ENCODE measurements at places on chromosomes 5 and 9. TPM values are rescaled to one million over a fixed set of nuclear protein-coding genes. Genes with fewer than 3 reads are reported as not detected.

The ANKRD31 gene
- 0.02 TPM for total RNA-seq

DNA sequence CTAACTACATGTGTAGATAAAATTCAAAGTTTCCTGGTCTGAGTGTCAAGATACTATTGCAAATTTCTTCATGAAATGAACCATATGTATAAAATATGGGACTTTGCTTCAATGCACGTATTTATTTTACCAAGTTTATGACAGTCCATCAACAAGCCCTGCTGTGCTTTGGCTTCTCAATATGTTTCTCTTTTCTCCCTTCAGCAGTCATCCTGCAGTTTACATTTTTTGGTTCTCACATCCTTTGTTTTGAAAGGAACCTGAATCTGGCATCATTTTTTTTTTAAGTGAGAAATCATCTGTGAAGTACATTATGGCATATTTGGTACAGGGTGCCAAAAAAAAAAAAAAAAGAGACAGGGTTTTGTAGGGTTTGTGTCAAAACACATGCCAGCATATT lies 65.1 kb downstream of the YIPF5 start:
- no peak for DNase-seq

The FREM1 gene
- total RNA-seq: 0.02 TPM

DNA sequence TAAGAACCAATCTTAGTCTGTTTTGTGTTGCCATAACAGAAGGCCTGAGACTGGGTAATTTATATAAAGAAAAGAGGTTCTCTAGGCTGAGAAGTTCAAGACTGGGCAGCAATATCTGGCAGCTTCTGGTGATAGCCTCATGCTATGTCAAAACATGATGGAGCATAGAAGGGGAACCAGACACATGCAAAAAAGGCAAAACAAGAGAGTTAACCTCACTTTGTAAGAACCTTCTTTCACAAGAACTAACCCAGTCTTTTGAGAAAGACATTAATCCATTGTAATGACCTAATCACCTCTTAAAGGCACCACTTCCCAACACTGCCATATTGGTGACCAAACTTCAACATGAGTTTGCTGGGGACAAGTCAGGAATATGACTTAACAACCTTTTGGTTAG lies 37.3 kb downstream of the FSD1L start:
- DNase-seq: no peak

The SHLD3 gene
- 5.6 TPM for total RNA-seq

The FOXD4 gene
- 0.05 TPM for total RNA-seq

The IL3 gene
- total RNA-seq: not detected

DNA sequence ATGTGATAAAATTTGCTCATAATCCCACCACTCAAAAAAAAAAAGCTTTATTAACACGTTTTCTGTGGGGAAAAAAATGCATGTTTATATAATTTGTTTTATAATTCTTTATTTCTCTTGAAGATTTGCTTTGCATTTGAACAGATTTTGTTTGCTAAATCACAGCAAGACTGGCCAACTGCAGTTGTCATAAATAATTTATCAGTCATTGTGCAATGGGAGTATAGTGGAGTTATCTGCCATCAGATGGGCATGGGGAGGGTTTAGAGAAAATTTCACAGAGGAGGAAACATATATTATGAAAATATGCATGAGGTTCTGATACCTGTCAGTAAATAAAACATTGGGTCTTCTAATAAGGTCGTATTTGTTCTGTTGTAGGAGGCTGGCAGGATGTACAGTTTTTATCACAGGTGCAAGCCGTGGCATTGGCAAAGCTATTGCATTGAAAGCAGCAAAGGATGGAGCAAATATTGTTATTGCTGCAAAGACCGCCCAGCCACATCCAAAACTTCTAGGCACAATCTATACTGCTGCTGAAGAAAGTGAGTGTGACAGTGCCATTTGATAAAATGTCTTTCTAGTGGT lies 23.8 kb downstream of the HSDL2 start:
- DNase-seq: no peak

DNA sequence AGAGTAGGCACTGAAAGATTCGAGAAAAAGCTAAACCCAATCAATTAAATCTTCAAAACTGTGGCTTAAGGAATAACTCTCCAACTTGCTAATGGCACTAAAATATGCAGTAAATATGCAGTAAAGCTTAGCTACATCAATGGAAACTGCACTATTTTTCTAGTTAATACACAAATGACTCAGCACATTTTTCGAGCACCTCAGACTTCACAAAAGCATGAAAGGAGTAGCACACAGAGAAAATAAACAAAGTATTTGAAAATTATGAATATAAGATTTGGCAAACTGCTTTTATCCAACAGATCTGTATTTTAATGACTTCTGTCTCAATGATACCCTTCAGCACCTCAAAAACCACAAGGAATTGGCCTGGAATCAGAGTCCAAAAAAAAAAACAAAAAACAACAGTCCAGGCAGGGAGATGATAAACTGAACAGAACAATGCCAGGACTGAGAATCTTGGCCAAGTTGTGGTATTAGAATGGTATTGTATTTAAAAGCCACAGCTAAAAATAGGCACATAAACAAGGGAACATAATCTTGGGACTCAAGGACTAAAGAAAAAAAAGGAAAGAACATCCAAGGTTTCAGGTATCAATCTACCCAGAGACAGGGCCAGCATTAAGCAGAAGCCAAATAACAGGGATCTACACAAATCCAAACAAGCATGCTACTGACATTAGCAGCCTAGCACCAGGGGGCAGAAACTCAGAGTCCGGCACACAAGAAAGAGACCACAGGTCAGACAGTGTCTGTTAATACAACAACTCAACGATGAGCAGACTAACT lies 21.4 kb downstream of the TMEM245 start:
- DNase-seq: peak; percentile 96

- DNase-seq: peak; percentile 78
Observed at GRCh38 chr9:13278368-13279246, 885 bp downstream of the MPDZ start.

GRCh38 chr9:81782313-81782995 lies 93.1 kb upstream of the TLE1 start:
- DNase-seq: no peak

The TGFBI gene
- 744 TPM for total RNA-seq

GRCh38 chr9:131062969-131063368 lies 33.4 kb upstream of the AIF1L start:
- no peak for DNase-seq

The LRRC19 gene
- not detected for total RNA-seq

GRCh38 chr5:146947181-146947941 lies 68.8 kb upstream of the PPP2R2B start:
- DNase-seq: peak; percentile 20

DNA sequence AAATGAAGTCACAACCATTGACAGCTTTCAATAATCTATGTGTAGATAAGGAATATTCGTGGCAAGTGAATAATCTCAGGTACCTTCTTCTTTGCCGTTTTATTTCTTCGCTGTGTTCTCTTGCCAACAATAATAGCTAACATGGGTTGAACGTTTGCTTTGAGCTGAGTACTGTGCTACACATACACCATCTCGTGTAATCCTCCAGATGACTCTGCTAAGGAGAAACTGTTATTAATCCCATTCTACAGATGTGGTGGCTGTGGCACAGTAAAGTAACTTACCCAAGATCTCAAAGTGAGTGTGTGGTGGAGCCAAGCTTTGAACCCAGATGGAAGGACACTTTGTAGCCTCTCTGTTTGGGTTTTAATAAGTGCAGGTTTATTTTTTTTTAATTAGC lies 179.7 kb downstream of the C9orf152 start:
- DNase-seq: peak; percentile 14

DNA sequence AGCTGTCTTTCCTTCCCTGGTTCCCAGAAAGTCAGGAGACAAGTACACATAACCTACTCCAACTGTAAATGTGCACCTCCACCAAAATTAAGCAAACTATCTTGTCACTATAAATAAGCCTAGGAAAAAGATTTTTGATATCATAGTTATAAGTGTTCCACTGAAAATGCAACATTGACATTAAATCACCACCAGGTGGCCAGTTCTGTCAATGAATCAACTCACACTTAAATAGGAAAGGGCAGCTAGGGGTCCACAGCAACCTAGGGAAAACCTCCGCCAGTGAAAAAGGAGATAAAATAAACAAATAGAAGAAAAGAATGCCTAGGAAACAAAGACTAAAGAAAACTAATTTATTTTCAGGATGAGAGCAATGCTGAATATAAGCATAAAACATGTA lies 243.0 kb upstream of the PTPRD start:
- DNase-seq: no peak

The NR4A3 gene
- total RNA-seq: 0.17 TPM

DNA sequence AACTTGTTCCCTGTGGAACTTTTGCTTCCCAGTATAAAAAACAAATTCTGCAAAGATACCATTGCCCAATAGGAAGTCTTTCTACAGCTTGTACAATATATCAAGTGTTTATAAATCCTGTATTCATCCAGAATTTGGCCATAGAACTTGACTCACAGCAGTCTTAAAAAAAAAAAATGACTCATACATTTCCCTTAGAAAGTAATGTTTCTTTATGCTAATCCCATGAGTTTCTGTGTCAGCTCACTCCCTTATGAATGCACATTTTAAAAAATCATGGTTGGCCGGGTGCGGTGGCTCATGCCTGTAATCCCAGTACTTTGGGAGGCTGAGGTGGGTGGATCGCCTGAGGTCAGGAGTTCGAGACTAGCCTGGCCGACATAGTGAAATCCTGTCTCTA lies 89.3 kb upstream of the DMRT1 start:
- DNase-seq: peak; percentile 95

The SLC36A3 gene
- not detected for total RNA-seq

- DNase-seq: no peak
Observed at GRCh38 chr9:114021578-114021977, 56.5 kb downstream of the AMBP start.

The CKMT2 gene
- total RNA-seq: not detected

DNA sequence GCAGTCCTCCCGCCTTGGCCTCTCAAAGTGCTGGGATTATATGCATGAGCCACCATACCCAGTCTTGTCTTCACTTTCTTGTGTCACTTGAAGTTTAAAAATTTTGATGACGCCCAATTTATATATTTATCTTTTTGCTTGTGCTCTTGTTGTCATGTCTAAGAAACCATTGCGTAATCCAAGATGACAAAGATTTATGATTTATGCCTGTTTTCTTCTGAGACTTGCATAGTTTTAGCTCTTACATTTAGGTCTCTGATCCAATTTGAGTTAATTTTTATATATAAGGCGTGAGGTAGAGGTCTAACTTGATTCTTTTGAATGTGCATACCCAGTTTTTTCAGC lies 18.6 kb downstream of the ANKHD1 start:
- no peak for DNase-seq

DNA sequence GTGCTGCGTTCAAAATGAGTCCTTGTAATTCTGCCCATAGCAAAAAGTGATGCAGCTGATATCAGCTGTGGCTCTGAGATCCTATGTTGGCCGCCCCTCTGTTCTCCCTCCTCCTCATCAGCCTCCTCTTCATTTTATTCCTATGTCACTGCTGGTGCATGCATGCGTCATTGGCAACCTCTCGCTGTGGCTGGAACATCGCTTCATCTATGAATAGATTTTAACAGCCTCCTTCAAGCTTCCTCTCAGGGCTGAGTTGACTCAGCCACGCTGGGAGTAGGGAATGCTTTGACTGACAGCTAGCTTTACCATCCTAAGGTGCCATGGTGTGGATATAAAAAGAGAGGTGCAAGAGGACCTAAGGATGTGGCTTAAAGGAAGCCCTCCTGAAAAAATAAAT lies 303.5 kb downstream of the PLK2 start:
- DNase-seq: peak; percentile 75

DNA sequence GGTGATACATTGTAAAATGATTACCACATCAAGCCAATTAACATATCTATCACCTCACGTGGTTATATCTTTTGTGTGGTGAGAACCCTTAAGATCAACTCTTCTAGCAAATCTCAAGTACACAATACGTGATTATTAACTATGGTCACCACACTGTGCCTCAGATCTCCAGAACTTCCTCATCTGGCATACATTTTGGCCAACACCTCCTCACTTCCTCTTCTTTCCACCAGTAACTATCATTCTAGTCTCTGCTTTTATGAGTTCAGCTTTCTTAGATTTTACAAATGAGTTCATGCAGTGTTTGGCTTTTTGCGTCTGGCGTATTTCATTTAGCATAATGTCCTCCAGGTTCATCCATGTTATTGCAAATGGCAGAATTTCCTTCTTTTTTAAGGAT lies 35.8 kb downstream of the PRKACG start:
- no peak for DNase-seq

GRCh38 chr5:158877706-158878105 lies 222.0 kb downstream of the EBF1 start:
- DNase-seq: no peak

The CRHBP gene
- not detected for total RNA-seq

The ZFP2 gene
- not detected for total RNA-seq

DNA sequence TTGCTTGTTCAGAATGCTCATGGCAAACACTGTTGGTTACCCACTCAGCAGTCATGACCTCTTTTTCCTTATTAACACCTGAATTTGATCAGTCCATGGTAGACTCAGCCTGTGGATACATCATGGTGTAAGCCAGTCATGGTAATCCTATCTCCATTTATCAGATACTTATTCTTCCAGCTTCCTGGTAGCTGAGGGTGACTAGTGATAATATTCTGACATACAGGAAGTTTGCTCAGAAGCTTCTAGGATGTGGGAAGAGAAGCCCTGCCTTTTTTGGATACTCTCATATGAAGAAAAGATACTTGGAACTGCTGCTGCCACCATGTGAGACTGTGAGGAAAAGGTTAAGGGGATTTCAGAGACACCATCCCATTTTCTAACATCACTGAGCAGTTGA lies 7.3 kb downstream of the GDA start:
- DNase-seq: no peak

The ST8SIA4 gene
- 0.10 TPM for total RNA-seq

DNA sequence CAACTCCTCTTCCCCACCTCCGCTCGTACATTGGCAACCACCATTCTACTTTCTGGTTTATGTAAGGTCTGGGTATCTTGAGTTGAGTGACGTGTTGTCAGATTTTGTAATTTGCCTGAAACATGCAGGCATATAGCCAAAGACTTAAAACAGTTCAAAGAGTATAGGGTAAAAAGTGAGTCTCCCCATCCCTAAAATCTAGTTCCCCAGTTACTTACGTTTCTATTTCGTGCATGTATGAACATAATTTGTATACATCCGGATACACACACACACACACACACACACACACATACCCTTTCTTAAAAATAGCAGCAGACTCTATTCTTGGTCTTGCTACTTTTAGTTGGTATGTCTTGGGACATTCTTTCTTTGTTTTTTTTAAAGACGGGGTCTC lies 915 bp downstream of the HSDL2 start:
- peak; percentile 19 for DNase-seq

The SPATA31A3 gene
- not detected for total RNA-seq

DNA sequence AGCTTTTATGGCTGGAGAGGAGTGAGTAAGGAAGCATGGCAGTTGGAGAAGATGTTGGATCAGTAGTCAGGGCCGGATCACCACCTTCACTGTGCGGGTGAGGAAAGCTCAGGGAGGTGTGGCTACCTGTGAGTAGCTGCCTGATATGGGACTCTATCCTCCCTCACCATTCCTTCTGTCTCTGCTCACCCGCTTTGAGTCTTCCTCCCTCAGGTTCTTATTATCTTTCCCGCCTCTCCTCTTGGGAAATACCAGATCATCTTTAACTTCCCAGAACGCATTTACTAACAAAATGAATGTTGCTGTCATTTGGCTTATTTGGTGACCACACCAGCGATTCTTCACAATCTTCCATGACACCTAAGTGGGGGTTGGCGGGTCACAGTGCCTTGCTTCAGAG lies 140.7 kb upstream of the GPR151 start:
- DNase-seq: no peak

The ADRA1B gene
- total RNA-seq: 1.8 TPM

The LCN9 gene
- total RNA-seq: not detected

- no peak for DNase-seq
Observed at GRCh38 chr9:108283696-108284095, 572.1 kb downstream of the ACTL7B start.

- DNase-seq: no peak
Observed at GRCh38 chr9:137012694-137013570, 15.1 kb downstream of the ABCA2 start.

GRCh38 chr9:88425538-88425950 lies 37.3 kb downstream of the SPIN1 start:
- DNase-seq: peak; percentile 43

Measured in M059J (cell line).